ENCODE measurements at places on chromosomes 6 and 20.

DNA sequence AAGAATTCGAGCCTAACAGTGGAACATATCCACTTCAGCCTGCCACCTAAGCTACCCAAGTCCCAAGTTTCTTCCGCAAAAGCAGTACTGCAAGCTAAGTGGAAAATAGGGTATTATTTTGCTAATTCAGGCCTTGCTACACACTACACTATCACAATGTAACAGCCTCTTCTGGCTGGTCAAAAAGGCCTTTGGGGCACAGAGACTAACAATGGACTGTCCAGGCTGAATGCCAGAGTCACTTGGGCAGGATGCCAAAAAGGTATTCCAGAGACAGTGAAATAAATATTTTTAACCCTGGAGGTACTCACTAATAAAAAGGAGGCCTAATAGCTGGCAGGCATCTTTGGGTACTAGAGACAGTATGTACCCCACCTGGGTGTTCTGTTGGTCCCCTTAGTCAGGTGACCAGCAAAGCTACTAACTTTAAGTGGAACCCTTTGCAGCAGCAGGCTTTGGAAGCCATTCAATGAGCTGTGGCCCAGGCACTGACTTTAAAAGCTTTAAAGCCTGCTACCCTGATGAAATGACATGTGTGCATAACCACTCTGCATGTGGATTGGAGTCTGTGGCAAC is 692.1 kb downstream of the HTR1B start:
- H3K27me3 ChIP-seq = no peaks in the 10 kb centered on the region
- H3K36me3 ChIP-seq = no peaks in the 10 kb centered on the region
- no peaks in the 10 kb centered on the region for H3K4me1 ChIP-seq
- peak; percentile 26 for DNase-seq
- H3K4me3 ChIP-seq = no peak overlapping the region

GRCh38 chr20:12687476-12687875 is 321.3 kb upstream of the SPTLC3 start:
- no peak overlapping the region for H3K27ac ChIP-seq
- no peak overlapping the region for H3K4me3 ChIP-seq
- H3K4me1 ChIP-seq = no peaks in the 10 kb centered on the region
- H3K27me3 ChIP-seq = no peaks in the 10 kb centered on the region
- H3K36me3 ChIP-seq = no peaks in the 10 kb centered on the region

GRCh38 chr6:30998785-30999184 is 11.5 kb upstream of the MUC22 start:
- no peaks in the 10 kb centered on the region for H3K4me1 ChIP-seq
- no peak overlapping the region for H3K4me3 ChIP-seq
- no peak overlapping the region for H3K27ac ChIP-seq
- no peak for DNase-seq
- H3K27me3 ChIP-seq = no peaks in the 10 kb centered on the region

DNA sequence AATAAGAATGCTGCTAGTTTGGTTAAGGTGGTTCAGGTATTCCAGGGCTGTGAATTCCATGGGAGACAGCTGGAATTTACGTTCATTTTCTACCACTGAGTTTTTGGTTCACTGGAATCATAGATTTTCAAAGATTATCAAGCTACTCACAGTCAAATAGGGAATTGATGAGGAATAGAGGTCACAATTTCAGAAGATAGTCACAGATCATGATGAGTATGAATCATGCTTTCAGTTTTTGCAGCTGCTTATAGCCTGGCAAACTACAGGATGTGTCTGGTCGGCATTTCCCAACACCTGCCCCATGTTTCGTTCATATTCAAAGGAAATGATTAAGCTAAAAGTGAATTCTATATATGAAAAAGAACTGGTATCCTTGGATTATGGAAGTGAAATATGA is 58.7 kb downstream of the BCKDHB start:
- no peaks in the 10 kb centered on the region for H3K4me1 ChIP-seq
- H3K4me3 ChIP-seq = no peak overlapping the region
- no peak overlapping the region for H3K27ac ChIP-seq
- no peaks in the 10 kb centered on the region for H3K27me3 ChIP-seq

DNA sequence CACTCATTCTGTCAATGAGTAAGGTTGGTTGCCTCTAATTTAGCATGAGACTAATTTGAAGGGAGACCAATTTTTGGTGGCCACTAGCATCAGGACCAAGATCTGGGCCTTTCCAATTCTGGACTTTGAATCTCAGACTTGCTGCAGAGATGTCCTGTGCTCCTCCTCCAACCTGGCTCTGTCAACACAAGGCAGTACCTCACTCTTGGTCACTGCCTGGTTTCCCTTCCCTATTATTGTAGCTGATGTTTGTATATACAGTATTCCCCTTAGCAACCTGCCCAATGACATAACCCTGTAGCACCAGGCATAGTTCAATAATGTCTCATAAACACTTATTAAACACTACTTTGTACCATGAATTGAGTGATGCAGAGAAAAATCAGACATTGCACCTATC is 50.4 kb downstream of the UNC5CL start:
- H3K4me1 ChIP-seq = peaks cover 2% of the 10 kb centered on the region
- H3K27me3 ChIP-seq = no peaks in the 10 kb centered on the region
- no peaks in the 10 kb centered on the region for H3K36me3 ChIP-seq
- no peak overlapping the region for H3K27ac ChIP-seq
- no peak for DNase-seq
- no peak overlapping the region for H3K4me3 ChIP-seq

- no peak overlapping the region for H3K27ac ChIP-seq
- H3K4me1 ChIP-seq = peaks cover 35% of the 10 kb centered on the region
- H3K27me3 ChIP-seq = no peaks in the 10 kb centered on the region
- no peak for DNase-seq
- no peak overlapping the region for H3K4me3 ChIP-seq
- no peaks in the 10 kb centered on the region for H3K36me3 ChIP-seq
Observed at GRCh38 chr6:128368213-128368944, 152.0 kb downstream of the PTPRK start.

- H3K27me3 ChIP-seq = no peaks in the 10 kb centered on the region
- no peaks in the 10 kb centered on the region for H3K36me3 ChIP-seq
- no peak overlapping the region for H3K27ac ChIP-seq
- DNase-seq = no peak
- H3K4me3 ChIP-seq = no peak overlapping the region
Observed at GRCh38 chr6:154169193-154169847, 130.3 kb downstream of the OPRM1 start.

DNA sequence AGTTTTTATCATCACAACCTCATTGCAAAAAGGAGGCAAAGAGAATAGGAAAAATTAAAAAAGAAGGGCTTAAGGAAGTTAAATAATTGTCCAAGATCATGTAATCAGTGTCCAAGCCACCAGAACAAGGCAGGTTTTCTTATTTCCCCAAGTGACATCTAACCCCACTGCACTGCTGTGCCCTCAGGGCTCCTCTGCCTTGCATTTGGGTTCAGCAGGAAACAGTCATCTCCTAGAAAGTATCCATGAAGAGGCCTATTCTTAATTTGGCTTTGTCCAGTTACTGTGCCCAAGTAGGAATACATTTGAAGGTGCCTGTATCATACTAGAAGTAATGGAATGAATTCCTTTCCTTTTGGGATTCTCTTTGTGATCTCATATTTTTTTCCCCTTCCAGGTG is 10.5 kb downstream of the TMEM14A start:
- no peaks in the 10 kb centered on the region for H3K4me1 ChIP-seq
- H3K27ac ChIP-seq = no peak overlapping the region
- no peaks in the 10 kb centered on the region for H3K36me3 ChIP-seq
- no peak for DNase-seq
- no peak overlapping the region for H3K4me3 ChIP-seq

DNA sequence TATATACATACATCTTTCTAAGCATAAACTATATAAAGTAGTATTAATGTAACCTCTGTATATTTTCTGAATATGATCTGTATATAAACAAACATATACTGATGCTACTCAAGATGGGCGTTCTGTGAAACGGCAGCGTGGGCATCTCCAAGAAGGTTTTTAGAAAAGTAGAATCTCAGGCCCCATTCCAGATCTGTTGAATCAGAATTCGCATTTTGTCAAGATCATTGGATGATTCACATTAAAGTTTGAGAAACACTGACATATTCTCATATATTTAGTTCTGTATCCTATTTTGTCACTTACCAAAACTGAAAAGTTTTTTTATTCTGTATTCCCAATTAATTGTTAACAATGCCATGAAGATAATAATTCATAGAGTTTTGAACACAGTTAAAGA is 5.5 kb downstream of the C6orf141 start:
- peaks cover 4% of the 10 kb centered on the region for H3K27me3 ChIP-seq
- H3K36me3 ChIP-seq = no peaks in the 10 kb centered on the region
- H3K4me3 ChIP-seq = no peak overlapping the region
- no peak for DNase-seq

GRCh38 chr6:148239801-148240460 is 102.7 kb upstream of the SASH1 start:
- H3K4me1 ChIP-seq = no peaks in the 10 kb centered on the region
- H3K4me3 ChIP-seq = no peak overlapping the region
- DNase-seq = no peak
- H3K36me3 ChIP-seq = no peaks in the 10 kb centered on the region
